T1000 (cell line): ENCODE measurements at places on chromosomes 2 and 18.

DNA sequence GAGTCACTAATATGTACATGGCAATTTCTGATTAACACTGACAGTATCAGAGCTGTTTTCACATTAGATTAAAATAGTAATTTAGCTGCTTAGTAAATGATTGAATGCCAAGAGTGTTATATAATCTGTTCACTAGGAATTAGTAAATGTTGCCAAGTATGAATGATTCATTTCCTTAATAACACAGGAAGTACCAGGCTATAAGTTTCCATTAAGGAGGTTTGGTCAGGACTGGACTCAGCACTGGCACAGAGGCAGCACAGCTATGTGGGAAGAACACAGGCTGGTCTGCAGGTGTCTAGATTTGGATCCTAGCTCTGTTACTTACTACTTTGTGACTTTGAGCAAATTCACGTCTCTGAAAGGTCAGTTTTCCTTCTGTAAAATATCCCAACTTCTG lies 97.2 kb downstream of the TDRD15 start:
- no peak for DNase-seq

DNA sequence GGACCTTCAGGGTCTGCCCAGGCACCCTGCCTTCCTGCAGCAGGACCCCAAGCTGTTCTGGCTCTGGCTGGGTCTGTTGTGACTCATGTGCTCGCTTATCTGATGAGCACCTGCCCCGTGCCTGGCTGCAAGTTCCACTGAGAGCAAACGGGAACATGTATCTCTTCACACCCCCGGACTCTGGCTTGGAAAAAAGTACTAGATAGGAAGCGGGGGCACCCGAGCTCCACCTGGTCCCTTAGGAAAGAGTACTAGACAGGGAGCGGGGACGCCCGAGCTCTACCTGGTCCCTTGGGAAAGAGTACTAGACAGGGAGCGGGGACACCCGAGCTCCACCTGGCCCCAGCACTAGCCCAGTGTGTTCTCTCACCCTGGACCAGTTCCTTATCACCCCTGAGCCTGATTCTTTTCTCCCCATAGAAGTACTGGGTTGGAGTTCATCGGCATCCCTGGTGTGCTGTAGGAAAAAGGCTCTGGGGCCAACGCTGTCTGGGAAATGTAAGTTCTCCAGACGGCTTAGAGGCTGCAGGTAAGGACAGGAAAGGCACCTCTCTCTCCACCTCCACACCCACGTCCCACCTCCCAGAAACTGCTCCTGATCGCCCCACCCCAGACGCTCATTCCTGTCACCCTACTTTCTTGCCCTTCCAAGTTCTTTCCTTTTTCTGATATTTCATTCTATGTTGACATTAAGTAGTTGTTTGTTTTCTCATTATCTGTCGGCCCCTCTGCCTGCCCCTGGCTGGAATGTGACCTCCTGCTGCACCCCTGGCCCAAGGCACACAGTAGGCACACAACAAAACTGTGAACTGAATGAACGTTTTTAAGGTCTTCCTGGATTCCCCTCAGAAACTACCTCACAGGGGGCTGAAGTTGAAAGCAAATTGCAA lies 40.2 kb downstream of the HDAC4 start:
- DNase-seq: no peak

DNA sequence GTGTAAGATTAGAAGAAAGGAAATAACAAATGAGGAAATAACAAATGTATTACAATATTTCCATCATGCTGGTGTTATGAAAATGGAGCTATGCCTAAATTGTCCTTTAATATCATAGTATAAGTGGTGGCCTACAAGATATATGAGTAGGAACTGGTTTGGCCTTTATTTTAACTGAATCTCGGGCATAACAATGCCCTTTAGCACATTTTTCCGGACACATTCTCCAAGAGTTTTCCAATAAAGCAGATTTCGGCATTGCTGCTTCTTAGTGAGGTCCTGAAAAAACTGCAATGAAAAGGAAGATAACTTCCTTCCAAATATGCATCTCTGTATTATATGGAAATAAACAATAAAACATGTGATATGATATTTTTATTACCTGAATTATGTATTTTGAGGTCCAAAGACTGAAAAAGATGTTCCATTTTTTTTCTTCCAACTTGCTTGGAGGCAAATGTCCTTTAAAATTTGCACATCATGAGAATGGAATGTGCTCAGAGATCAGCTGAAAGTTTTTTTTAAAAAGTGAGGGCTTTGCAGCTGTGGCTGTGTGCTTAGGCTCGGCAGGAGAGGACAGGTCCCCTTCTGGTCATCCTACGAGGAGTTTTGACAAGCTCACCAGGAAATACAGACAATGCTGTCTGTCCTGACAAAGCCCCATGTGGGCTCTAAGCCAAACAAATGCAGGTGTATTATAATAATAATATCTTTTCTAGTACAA lies 132.3 kb upstream of the RND3 start:
- DNase-seq: no peak

GRCh38 chr2:16031058-16031847 lies 90.9 kb downstream of the MYCN start:
- DNase-seq: no peak

DNA sequence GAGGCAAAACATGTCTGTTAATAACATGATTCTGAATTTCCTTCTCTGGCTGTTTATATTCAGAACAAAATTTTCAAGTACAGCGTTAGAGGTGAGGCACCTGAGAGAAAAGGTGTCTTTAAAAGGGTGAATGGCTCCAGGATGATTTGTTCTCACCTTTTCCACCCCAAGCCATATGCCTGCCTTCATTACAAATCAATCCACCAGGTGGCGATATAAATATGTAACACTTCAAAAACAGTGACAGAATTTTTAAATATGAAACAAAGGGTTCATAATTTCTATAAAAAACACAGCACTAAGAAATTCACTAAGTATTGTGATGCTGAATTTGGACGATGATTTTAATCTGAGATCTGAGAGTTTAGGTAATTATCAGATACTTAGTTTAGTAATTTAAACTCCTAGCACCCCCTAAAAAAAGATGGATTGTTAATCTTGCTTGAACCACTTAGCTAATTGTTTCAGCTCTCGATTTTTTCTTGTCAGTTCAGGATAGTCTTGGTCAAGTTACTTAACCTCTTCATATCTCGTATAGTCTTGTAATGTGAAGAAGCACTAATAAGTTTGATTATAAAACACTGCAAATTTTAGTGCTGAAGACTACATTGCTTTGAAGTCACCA lies 528.8 kb downstream of the CPS1 start:
- DNase-seq: no peak

DNA sequence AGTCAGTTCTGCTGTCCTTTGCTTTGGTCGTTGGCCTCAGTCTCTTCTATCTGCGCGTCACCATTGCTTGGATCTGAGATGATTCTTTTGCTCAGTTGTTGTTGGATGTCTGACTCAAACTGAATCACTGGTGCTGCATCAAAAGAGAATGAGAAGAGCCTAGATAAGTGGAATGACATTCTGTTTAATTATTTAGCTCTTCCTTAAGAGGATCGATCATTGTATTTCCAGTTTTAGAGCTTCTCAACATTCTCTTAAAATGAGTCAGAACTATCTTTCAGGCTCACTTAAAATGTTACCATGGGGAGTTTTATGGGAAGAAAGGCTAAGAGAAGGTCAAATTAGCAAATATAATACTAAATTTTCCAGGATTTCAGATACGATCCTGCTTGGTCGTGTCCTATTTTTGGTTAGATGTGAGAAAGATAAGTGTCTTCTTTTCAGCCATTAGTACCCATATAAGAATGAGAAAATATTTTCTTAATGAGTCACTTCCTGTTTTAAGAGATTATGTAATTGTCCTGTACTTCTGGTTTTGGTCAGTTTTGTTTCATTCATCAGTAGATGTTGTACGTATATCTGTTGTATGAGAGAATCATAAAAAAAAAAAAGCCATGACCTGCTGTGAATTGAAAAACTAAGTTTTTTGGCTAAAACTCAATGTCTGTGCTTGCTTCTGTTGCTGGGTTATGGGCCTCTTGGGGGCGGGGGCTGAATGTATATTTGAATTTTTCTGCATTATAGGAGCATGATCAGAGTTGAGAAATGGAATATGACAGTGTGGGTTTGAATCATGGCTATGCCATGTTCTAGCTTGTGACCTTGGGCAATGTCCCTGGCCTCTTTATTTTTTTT lies 31.6 kb upstream of the CASP10 start:
- peak; percentile 25 for DNase-seq

DNA sequence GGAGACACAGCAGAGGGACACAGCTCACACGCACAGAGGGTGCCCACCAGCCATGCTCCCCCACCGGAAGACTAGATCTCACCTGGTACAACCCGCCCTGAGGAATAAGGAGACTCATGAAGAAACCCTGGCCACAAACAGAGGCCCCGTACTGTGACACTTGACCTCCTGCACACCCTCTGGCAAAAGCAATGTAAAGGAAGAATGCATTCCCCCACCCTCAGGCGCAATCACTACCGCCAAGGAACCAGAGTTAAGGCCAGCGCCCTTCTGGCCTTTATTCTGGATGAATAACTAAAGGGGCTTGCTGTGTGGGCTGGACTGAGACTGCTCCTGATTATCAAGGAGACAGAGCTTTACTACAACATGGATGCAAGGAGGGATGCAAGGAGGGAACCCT lies 509.2 kb upstream of the SPHKAP start:
- DNase-seq: no peak

DNA sequence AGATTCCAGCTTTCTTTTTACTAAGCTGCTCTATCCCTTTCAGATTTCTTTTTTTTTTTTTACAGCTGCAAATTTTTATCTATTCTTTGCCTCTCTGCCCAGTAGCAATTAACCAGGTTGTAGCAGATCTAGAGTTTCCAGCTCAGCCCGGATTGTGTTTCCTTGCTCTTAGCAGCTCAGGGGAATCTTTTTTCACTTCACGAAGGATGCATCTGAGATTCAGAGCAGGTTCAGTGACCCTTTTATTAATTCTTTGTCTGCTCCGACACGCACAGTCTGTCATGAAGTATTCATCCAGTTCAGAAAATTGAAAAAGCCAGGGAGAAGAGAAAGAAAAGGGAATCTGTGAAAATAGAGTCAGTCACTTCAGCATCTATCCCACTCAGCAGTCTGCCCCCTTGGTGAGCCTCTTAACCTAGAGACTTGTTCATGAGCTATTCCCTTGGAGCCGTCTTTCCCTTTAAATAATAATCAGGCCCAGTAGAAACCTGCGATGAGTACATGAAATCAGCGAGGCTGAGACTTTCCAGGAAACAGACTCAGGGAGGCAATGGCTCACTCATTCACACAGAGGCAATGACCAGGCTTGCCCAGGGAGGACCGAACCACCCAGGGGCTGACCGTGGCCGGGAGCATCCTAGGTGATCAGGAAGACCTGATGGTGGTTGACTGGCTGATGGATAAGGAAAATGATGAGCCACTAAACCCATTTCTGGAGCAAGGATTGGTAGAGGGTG lies 103.4 kb upstream of the ITGA6 start:
- no peak for DNase-seq

DNA sequence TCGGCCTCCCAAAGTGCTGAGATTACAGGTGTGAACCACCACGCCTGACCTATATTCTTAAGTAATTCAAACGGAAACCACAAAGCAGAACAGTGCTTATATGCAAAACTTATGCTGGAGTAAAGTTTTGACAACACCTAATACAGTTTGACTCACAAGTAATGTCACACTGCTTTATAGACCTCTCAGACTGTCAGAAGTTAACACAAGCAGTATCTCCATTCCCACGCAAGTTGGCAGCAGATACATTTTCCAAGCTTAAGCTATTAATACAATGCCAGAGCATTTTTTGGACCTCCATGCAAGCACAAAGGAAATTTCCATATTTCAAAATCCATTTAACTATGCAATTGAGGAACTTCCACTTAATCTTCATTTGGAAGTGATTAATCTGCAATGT lies 21.0 kb upstream of the SANBR start:
- no peak for DNase-seq

- DNase-seq: no peak
Measured at GRCh38 chr2:17079262-17079661, 413.6 kb upstream of the CYRIA start.

GRCh38 chr2:156476850-156477206 lies 40.6 kb downstream of the GPD2 start:
- no peak for DNase-seq

DNA sequence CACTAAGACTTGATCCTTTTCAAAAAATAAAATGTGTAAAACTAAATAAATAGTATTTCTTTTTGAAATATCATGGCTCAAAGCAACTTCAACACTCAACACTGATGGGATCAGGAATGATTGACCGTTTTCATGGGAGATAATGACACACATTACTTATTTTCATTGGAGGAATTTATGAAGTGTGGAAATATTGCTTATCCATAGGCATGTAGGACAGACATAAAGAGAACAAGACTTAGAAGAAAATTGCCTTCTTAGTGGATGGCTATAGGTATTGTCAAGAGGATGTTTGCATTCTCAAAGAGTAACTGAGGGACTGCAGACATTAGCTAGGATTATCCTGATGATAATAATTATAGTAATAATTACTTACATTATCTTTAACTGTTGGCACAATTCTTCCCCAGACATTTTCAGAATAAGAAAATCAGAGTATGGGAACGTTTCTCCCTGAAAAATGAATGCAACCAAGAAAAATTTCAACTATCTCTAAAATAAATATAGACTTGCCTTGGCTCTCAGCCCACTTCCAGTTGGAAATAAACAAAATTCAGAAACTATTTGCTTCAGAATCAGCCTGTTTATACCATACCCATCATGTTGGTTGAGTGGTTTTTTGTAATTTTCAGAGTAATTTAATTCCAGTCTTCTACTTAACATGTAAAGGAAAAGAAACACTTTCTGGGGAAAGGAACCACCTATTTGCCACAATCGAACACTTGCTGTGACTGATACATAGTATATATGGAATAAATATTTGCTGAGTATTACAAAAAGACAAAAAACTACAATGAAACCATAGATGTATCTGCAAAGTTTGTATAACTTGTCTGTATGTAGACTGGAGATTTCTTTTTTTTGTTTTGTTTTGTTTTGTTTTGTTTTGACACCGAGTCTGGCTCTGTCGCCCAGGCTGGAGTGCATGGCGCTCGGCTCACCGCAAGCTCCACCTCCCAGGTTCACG lies 165.7 kb downstream of the TMX3 start:
- DNase-seq: no peak

GRCh38 chr2:225597911-225598310 lies 198.4 kb downstream of the NYAP2 start:
- DNase-seq: no peak

GRCh38 chr2:233424154-233424951 lies 70.1 kb downstream of the DGKD start:
- no peak for DNase-seq

DNA sequence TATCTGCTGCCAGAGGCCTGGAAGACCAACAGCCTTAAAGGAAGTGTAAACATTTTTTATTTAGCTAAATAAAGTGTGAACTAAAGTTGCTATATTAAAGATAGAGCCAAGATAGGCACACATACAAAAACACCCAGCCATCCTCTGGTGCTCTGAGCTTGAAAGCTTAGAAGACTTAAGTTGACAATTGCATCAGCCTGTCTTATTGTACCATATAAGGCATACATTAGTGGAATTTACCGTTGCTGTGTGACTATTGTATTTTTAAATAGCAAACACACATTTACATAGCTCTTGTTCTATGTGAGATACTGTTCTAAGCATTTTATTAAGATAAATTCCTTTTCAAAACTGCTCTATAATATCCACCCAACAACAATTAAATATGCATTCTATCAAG lies 736.6 kb upstream of the ZEB2 start:
- no peak for DNase-seq
